Stimulated activated CD8-positive, alpha-beta memory T cell treated with anti-CD3 and anti-CD28 coated beads, Interleukin-4, amount 100 ng/mL, for 1 hour (primary cell): ENCODE measurements at places on chromosomes 1 and 21.

- DNase-seq, result no peak
Observed at GRCh38 chr1:46489638-46490405, at the start of gene DMBX1. Gene DMBX1 (plus strand): TSS chr1:46489836. CDS start chr1:46507011, 17,175 bp downstream.

GRCh38 chr1:87941337-87941946 lies 612.8 kb downstream of the LMO4 start:
- DNase-seq, result no peak

DNA sequence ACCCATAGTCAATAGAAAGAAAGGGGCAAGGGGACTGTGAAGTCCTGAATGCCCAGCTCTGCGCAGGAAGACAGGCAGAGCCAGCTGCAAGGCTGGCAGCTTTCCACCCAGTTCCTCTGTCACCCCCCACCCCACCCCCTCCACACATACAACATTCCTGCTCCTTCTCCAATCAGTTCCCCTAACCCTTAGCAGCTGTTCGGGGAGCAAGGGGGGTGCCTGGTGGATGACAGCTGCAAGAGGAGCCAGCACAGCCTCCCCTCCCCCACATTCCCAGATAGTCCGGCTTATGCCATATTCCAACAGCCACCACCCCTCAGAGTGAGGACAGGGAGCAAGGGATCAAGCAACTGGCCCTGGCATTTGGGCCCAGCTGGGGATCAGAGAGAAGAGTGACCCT lies 9.7 kb downstream of the ARHGEF2 start:
- no peak for DNase-seq

DNA sequence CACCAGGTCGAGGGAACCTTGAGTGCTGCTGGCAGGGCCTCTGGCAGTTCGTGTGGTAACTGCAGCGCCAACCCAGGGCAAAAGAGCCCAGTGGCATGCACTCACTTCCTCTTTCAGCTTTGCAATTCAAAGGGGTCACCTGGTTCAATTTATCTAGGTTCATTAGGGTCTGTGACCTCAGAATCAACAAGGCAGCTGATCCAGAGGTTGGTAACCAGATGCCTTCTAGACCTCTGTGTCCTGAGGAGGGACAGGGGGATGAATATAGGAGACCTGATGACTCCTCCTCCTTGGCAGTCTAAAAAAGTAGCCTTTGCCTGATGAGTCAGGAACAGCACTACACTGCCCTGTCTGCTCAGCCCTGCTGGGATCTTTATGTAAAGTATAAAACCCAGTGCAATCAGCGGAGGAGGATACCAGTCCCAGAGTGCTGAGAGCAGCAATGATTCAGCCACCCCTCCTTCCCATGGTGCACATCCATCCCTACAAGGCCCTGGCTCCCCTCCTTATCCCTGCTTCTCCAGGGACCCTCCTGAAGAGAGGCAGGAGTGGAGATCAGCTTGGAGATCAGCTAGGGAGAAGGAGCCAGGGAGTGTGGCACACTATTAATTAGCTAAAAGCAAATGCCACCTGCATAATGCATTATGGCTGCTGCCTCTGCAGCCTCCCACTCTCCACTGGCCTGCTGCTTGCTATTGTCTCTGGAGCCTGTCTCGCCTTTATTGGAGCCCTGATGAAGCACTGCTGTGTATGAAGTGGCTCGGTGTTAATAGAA lies 11.2 kb upstream of the FMOD start:
- DNase-seq, result no peak

DNA sequence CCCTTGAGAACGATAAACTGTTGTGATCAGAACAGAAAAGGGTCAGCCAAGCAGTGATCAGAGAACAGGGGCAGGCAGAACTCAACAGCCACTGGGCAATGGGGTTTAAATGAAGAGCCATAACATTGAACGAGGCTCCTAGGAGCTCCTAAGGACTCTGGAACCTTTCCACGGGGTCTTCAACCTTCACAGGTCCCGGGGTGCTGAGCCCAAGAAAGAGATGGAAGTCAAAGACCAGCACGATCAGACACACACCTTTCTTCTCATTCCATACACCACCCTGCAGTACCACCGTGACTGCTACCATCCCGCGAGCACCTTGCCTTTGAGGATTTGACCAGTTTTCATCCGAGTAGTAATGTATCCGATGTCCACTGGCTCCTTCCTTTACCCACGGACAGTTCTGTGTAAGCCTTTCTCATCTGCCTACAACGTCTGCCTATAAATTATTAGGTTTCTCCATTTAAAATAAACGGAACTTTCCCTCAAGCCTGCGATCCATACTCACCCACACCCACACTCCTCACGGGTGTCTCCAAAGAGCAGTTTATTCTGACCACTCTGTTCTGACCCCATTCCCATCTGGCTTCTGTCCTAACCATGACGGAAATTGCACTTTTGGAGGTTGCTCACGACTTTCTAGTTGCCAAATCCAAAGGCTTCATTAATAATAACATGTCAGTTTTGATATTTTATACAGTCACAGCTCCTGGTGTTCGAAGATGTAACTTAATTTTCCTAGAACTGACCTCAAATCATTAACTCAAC lies 16.8 kb upstream of the HHAT start:
- DNase-seq, result no peak

DNA sequence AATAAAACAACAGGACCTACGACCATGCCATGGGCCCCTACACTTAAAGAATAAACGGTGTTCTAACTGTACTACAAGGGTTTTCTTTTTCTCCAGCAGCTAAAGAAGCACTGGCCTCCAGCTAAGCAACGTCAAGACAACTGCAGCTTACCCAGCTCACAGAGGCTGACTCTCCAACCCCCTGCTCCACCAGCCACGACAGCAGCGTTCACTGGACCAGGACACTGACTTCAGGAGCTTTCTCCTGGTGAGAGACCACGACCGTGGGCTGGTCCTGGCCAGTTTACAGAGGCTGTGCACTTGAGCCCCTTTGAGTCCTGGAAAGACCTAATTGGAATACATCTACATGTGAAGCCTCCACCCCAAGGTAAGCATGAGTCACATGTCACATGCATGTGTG lies 39.4 kb downstream of the WNT9A start:
- DNase-seq, result no peak

GRCh38 chr1:229155472-229155871 lies 115.4 kb upstream of the RAB4A start:
- DNase-seq, result no peak

GRCh38 chr1:232398823-232399222 lies 231.1 kb downstream of the SIPA1L2 start:
- no peak for DNase-seq

DNA sequence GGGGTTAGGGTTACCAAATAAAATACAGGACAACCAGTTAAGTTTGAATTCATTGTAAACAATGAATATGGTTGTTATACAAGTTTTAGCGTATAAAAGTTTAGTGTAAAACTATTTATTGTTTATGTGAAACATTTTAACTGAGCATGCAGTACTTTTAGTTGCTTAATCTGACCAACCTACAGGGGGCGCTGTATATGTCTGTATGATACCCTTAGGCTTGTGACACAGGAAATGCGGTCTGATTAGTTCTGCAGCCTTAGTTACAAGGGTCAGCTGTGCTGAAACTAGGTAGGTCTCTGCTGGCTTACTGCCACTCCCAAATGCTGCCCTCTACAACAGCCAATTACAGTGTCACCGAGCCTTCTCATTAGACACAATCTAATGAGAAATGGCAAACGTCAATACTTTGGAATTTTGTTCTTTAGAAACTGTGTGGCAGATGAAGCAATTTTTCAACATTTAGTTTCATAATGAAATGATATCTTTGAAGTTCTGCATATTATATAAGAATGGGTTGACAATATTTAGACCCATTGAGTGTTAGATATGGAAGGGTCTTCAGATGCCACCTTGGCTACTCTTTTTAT lies 56.2 kb downstream of the NTNG1 start:
- no peak for DNase-seq

GRCh38 chr1:208208132-208208487 lies 36.1 kb downstream of the PLXNA2 start:
- no peak for DNase-seq

GRCh38 chr1:242206994-242207393 lies 208.1 kb upstream of the MAP1LC3C start:
- DNase-seq, result no peak
